ENCODE measurements at places on chromosomes 1 and 21.

DNA sequence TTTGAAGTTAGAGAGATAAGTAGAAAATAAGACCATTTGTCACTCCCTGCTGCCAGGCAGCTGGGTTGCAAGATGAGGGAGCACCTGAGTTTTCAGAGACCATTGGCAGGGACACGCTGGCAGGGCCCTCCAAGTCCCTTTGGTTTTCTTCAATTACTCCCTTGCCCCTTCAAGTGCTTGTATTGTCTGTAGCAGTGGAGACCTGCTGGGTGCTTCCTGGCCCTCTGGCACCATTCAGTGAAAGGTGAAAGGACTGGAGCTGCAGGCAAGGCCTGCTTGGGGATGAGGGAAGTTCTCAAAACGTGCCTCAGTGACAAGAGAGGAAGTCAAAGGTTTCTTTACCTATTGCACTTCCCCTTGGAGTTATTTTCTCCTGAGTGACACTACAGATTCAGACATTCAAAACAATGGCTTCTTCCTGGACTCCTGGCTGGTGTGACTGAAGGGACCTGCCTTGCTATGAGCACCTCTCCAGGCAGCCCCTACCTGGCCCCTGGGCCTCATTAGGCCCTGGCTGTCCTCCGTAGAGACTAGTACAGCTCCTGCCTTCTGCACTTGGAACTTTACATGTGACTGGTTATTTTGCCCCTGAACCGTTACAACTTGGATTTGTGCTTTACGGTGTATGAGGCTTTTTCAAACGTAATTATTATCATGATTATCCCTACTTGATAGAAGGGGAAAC, 100.1 kb downstream of the C1orf21 start:
- no peak for DNase-seq

- no peak for DNase-seq
Measured at GRCh38 chr1:2526824-2527555, 594 bp upstream of the PANK4 start.

- DNase-seq = no peak
Measured at GRCh38 chr21:27033471-27033870, 66.6 kb upstream of the ADAMTS5 start.

DNA sequence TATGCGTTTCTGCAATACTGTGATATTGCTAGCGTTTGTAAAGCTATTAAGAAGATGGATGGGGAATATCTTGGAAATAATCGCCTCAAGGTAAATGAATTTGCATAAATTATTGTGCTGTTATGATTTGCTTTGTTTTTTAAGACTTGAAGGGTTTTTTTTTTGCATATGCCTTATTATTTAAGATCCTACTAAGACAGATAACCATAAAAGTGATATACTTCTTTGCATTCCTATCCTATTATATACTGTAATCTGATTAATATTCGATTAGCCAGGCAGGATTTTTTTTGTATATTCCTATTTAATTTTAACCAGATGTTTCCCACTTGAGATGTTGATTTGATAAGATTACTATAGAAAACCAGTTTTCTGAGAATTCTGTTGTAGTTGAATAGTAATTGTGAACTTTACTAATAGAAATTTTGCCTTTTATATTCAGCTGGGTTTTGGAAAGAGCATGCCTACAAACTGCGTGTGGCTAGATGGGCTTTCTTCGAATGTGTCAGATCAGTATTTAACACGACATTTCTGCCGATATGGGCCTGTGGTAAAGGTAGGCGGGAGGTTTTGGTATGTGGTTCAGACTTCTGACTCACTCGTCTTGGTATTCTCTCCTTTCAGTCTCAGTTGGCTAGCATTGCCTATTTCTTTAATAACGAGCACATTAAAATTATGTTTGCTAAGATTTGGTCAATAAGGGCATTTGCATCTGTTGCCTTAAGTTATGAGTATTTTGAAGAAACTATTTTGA, 56.8 kb downstream of the ZBTB17 start:
- DNase-seq = peak; percentile 53

- no peak for DNase-seq
Measured at GRCh38 chr1:40592107-40592803, 60.8 kb downstream of the ZNF684 start.

DNA sequence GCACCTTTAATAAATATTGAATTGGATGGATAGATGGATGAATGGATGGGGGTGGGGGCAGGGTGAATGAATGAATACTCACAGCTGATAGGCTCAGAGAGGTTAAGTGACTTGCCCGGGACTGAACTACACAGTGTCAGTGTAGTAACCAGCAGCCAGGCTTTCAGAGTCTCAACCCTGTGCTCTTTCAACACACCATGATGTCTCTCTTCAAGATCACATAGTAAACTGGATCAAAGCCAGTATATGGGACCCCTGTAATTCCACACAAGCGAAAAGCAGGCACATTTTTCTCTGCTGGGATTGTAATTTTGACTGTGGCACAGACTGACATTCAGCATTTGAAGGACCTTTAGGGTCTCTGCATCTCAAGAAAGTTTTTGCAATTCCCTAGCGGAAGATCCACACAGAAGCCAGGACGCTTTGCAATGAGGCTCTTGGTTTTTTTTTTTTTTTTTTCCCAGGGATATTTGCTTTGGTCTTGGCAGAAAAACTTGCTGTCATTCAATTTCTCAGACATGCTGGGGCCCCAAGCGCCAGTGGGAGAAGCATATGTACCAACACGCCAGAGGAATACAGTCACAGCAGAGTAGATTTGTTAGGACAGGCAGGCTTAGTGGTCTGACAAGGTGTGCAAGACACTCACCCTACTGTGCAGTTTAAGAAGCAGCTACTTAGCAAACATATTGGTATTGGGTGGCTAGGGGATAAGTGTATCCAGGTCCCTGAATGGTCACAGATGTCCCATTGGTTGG, 213.1 kb upstream of the CAMK1G start:
- DNase-seq = no peak

DNA sequence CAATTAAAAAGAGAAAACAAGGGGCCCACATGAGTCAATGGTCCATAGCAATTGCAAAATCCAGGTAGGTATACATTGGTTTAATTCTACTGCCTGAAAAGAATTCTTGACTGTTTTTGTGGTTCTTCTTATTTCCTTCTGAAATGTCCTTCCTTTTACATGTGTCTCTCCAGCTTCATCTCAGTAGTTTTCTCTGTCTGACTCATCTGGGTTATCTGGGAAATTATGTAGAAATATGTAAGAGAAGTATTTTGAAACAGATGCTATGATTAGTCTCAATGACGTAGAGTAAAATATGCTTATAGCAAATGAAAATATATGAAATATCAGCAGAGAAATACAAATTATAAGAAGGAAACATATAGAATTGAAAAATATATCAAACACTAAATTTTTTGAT, 953.2 kb downstream of the BRINP3 start:
- DNase-seq = no peak

DNA sequence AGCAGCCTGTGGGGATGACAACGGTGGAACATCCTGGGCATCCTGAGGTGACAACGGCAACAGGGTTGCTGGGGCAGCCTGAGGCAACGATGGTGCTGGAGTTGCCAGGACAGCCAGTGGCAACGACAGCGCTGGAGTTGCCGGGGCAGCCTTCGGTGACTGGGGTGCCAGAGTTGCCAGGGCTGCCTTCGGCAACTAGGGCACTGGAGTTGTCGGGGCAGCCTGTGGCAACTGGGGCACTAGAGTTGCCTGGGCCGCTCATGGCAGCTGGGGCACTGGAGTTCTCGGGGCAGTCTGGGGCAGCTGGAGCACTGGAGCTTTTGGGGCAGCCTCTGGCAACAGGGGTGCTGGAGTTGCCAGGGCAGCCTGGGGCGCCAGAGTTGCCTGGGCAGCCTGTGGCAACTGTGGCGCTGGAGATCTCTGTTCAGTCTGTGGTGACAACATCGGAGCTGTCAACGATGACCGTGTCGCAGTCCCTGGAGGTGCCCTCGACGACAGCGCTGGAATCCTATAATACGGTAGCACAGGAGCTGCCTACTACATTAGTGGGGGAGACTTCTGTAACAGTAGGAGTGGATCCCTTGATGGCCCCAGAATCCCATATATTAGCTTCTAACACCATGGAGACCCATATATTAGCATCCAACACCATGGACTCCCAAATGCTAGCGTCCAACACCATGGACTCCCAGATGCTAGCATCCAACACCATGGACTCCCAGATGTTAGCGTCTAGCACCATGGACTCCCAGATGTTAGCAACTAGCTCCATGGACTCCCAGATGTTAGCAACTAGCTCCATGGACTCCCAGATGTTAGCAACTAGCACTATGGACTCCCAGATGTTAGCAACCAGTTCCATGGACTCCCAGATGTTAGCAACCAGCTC, 8.2 kb downstream of the SON start:
- no peak for DNase-seq

- no peak for DNase-seq
Measured at GRCh38 chr1:64246294-64246917, 43.0 kb downstream of the UBE2U start.

DNA sequence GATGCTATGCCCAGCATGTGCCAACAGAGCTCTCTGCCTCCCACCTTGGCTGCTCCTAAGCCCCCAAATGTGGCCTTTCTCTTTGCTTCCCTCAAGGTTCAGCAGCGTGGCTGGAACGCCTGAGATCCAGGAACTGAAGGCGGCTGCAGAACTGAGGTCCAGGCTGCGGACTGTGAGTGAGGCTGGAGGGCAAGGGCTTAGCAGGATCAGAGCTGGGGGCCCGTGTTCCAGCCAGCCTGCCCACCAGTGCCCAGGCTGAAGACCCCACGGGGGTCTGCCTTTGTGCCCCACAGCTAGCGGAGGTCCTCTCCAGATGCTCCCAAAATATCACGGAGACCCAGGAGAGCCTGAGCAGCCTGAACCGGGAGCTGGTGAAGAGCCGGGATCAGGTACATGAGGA, 14.6 kb downstream of the IKBKE start:
- DNase-seq = no peak

DNA sequence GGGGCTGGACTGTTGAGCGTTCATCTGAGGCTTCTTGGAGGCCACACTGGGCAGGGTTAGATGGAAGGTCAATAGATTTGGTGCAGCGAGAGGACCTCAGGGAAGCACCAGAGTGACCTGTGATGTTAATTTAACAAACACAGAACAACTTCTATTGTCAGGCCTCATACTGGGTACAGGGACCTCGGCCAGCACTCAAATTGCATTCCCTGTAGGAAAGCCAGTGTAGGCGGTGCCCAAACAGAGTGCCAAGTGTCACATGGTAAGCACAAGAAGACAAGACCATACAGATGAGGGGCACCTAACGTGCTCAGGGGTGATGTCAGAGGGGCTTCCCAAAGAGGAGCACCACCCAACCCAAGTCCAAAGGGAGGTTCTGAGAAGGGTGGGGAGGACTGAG, 1.3 kb downstream of the TMEM269 start:
- no peak for DNase-seq

GRCh38 chr1:27719286-27720251, 6.2 kb upstream of the FAM76A start:
- no peak for DNase-seq

DNA sequence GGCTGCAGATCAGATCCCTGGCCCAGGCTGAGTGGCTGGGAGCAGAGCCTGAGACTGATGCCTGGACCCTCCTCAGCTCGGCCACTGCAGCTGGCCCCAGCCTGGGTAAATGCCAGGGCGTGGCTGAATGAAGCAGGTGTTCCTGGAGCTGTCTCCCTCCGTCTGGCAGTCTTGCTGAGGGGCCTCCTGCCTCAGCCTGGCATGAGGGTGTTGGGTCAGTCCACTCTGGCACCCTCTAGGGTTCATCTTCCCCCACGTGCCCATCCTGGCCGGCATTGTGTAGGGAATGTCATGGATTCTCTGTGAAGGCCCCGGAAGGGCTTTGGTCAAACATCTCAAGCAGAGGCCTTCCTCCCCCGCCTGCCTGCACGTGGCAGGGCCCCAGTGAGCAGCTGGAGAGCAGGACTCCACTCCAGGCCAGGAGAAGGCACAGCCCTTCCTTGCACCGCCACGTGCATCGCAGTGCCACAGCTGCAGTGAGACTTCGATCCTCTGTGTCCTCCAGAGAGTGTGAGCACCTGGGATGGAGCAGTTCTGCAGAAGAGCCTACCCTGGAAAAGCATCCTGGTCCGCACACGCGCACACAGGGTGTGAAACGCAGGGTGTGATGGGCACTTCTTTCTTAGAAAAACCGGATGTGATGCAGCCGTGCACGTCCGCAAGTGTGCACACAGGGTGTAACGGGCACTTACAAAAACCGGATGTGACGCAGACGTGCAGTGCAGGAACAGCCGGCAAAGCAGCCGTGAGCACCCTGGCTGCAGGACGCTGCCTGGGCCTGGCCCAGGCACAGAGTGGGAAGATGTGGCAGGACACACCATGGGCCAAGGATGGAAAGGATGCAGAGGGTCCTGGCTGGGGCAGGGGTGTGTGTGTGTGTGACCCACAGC, 4.6 kb upstream of the KRTAP10-4 start:
- no peak for DNase-seq

GRCh38 chr1:154012129-154012528, 21.6 kb downstream of the RPS27 start:
- no peak for DNase-seq

DNA sequence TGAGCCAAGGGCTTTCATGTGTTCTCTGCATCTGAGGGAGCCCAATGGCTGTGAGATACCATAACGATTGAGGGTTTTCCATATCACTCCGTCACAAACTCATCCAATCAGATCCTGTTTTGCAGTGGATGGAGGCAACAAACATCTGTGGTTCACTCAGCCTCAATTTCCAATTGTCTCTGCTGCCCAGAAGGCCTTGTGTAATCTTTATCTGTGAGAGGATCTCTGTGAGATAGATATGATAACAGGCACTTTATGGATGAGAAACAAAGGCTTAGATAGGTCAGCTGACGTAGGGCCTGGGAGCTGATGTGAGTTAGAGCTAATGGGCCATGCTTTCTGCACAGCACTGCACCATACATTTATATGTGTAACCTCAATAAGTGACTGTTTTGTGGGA, 3.3 kb upstream of the MTARC1 start:
- DNase-seq = no peak

- DNase-seq = no peak
Measured at GRCh38 chr1:160030657-160031364, 979 bp downstream of the PIGM start.

DNA sequence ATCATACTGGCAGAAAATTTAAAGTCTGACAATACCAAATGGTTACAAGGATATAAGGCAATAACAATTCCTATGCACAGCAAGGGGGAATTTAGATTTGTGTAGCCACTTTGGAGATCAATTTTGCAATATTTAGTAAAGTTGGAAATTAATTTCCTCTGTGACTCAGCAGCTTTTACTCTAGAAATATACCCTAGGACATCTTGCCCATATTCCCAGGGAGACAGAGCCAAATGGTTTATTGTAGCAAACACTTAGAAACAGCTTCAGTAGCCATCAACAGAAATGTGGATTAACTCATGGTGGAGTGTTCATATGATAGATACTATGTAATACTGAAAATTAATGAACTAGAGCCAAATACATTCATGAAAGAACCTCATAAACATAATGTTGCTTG, 104.6 kb downstream of the BACH1 start:
- no peak for DNase-seq

Data from GM04503 (cell line).